ENCODE measurements at places on chromosomes 2 and 18.

DNA sequence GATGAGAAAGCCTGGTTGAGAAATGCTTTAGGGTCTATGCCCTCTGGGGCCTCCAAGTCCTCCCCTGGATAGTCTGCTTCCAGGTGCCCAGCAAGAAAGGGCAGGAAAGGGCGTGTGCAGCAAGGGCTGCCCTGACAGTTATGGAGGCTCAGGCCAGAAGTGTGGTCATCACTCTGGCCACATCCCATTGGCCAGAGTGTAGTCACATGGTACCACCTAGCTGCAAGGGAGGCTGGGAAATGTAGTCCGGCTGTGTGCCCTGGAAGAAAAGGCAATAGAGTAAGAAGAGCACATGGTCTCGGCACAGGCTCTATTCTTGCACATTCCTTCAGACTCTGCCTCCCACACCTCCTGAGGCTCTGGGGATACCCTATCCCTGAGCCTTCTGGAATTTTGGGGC, 35.7 kb downstream of the ODC1 start:
- DNase-seq, result no peak

DNA sequence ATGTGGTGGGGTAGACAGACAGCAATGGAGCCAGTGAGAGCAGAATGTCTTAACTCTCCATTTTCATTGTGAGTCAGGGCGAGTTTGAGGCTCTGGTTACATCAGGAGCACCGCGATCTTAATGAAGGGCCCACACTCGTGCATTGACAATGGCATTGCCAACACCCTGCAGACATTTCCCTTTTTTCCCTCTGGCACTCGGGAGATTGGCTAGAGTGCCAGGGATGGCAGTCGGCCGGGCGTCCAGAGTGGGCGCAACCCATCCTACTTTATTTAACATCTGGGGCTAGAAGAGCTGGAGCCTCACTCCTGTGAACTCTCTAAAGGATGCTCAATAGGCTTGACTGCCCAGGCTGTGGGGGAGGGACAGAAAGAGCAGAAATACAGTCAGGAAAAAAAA, 9.7 kb downstream of the PROKR1 start:
- DNase-seq, result no peak

- DNase-seq, result no peak
Observed at GRCh38 chr2:147499785-147500184, 345.0 kb upstream of the ACVR2A start.

DNA sequence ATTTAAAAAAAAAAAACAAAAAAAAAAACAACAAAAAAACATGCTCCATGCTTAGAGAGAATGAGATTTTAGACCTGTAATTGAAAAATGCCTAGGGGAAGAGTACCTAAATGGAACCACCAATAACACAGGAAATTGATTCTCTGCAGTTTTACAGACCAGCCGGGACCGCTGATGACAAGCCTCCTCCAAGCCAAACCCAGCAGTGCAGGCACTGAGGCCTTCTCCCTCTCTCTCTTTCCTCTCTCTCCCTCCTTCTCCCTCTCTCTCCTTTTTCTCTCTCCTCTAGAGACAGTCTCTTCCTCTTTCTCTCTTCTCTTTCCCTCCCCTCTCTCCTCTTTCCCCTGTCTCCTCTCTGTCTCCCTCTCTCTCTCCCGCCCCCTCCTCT, 228.8 kb upstream of the COPS8 start:
- no peak for DNase-seq

- no peak for DNase-seq
Observed at GRCh38 chr18:69220529-69220928, 180.2 kb upstream of the DOK6 start.

DNA sequence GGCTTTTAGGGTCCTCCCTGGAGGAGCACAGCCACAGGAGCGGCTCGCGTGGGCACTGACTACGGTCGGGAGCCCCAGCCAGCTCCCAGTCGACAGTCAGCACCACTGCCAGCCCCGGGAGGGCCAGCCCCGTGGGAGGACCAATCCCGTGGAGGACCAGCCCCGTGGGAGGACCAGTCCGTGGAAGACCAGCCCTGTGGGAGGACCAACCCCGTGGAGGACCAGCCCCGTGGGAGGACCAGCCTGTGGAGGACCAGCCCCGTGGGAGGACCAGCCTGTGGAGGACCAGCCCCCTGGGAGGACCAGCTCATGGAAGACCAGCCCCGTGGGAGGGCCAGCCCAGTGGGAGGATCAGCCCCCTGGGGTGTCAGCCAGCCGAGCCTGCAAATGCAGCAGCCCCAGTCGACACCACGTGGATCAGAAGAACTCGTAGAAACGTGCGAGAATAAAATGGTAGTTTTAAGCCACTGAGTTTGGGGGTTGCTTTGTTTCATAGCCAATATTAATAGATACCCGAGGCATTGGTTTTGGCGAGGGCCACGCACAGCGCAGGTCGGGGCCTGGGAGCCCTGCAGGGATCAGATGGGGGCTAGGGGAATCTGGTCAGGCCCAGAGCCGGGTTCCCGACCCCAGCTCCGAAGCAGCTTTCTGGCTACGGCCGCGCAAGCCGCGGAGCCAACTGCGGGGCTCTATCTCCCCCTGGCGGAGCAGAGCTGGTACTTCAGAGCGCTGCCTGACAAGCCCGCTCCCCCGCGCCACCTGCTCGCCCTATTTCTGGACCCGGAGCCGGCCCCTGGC, 73.0 kb downstream of the TEX51 start:
- peak; percentile 54 for DNase-seq

Data from stimulated activated CD4-positive, alpha-beta T cell treated with anti-CD3 and anti-CD28 coated beads, Interleukin-1b, Interleukin-23, amount 100 ng/mL, for 1 hour (primary cell).